ENCODE measurements at places on chromosomes 7 and 10.

GRCh38 chr10:75779276-75779675 lies 347.9 kb downstream of the LRMDA start:
- no peak for DNase-seq

GRCh38 chr7:42606193-42606905 lies 305.5 kb downstream of the C7orf25 start:
- no peak for DNase-seq

DNA sequence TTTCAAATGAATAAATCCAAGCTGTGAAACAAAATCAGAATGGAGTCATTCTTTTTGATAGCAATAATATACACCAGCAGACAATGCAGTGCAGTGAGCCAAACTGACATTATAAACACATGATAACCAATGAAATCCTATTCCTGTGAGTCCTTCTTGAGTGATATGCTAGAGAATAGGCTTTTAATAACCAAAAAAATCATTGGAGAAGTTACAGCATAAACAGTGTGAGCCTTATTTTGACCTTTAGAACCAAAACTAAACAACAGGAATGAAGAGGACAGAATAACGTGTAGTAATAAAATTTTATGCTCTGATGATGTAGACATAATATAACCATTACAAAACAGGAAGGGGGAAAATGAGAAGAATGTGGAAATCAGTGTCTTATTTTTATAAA lies 8.7 kb downstream of the HUS1 start:
- DNase-seq, result no peak

DNA sequence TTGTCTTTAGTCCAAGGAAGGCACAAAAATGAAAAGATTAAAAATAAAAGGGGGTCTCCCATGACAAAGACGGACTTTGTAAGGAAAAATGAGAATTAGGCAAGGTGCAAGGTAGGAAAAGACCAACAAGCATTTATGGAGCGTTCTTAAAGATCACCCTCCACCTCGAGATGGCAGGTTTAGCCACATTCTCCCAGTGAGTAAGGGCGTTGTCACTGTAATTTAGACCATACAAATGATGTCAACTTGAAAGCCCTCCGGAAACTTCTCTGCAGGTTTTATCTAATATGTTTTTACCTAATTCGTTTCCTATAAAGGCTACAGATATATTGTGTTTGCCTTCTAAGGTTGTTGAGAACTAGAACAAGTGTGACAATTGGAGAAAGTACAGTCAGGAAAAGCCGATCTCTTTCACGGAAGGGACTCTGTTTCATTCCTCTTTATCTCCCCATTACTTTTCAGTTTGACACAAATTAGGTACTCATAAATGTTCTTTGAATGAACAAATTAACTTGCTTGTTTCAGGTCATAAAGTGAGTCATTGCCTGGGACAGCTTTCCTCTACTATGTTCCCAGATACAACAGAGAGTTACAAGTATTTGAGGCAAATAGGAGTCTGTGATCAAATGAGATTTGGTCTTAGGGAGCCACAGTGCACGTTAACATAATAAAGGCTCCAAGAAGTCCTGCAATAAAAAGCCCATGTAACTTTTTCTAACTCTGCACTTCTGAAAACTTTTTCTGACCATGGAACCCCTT lies 102.6 kb upstream of the HABP2 start:
- no peak for DNase-seq

DNA sequence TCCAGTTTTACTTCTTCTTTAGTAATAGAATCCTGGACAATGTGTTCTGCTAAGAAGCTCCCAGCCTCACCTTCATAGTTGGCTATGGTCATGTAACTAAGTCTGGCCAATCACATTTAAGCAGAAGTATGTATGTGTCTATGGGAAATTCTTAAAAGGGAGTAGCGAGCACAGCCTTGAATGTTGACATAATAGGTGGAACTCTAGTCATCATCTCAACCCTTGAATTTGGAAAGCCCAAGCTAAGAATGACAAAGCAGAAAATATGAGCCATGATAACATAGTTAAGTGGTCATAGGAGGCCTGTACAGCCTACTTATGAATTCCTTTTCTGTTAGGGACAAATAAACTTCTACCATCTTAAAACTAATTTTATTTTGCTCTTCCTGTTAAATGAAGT lies 134.1 kb downstream of the MAGI2 start:
- DNase-seq, result no peak

DNA sequence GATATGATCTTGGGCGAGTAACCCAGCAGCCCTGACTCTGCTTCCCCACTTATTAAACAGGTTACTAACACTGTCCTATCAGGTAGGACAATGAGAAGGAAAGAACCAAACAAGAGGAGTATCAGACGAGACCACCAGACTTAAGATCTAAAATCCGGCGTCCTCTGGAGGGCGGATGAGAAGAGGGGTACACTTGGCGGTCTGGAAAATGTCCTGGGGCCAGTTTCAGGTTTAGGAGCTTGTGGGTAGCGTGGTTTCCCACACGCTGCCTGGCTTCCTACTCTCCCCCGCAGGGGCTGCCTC lies 635 bp downstream of the ZNF32 start:
- peak; percentile 55 for DNase-seq

GRCh38 chr10:3737864-3738263 lies 47.1 kb downstream of the KLF6 start:
- peak; percentile 36 for DNase-seq

DNA sequence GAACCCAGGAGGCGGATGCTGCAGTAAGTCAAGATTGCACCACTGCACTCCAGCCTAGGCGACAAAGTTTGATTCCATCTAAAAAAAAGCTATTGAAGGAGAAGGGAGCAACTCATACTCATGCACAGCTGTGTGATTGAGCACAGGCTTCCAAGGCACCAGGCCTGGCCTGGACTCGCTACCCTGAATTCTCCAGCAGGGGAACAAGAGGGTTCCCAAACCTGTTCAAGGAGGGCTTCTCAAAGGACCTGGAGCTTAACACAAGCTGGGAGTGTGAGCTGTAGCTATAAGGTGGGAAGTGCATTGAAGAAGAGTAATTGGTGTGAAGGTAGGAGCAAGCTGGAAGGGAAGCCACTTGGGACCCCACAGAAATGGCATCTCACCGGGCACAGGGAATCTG lies 15.1 kb upstream of the DDIT4 start:
- DNase-seq, result no peak

GRCh38 chr10:132504501-132505272 lies 32.9 kb upstream of the INPP5A start:
- no peak for DNase-seq

DNA sequence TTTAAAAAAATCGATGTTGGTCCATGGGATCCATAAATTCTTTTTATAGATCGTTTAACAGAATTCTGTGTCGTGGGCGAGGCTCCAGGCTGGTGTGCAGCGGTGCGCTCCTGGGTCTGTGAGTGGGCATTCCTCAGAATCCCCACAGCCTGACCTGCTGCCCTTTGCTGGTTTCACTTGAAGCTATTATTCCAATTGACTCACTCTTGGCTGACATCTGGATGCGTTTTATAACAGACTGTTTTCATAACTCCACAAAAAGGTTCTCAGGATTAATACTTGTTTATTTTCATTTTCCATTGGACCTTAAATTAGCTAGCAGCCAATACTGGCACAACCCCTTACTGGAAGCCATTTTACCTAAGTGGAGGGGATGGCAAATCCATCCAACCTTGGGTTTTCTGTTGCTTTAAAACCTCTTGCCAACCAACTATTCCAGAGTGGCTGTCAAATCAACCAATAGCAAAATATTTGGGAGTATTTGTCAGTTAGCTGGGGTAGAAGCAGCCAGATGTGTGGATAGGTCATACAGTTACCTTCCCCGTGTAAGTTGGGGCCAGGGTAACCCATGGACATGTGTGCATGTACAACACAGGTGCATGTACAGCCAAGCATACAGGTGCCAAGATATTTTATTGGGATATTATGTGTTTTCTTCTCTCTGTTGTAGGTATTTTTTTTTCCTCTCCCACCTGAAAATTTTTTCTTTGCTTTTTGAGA lies 160.7 kb upstream of the ZNF32 start:
- no peak for DNase-seq

- DNase-seq, result no peak
Measured at GRCh38 chr7:8117195-8117594, 144.8 kb downstream of the ICA1 start.

- peak; percentile 44 for DNase-seq
Measured at GRCh38 chr10:48444861-48445841, 138.7 kb downstream of the MAPK8 start.

DNA sequence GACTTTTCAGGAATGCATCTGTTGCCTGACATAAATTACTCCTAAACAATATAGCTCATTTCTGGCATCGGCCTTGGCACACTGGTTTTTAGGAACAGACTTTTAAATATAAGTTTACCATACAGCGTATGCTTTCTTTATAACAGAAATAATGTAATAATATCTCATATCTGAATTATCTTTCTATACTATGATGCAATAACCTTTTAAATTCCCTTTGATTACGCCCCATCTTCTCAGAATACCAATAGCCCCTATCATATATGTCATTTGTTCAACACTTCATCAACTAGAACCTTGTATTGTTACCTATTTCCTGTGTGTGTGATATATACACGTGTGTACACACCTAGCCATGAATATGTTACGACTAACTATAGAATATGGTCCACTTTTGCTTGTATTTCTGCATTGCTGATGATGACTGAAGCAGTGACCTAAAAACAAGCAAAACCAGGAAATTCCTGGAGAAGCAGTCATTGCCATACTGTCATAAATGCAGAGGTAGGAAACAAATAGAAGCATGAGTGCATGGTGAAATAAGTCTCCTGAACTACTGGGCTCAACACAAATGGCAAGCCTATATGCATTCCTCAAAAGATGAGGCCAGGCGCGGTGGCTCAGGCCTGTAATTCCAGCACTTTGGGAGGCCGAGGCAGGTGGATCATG lies 618.4 kb upstream of the NRP1 start:
- DNase-seq, result no peak

- DNase-seq, result no peak
Measured at GRCh38 chr10:113627836-113628235, 36.0 kb downstream of the NRAP start.

DNA sequence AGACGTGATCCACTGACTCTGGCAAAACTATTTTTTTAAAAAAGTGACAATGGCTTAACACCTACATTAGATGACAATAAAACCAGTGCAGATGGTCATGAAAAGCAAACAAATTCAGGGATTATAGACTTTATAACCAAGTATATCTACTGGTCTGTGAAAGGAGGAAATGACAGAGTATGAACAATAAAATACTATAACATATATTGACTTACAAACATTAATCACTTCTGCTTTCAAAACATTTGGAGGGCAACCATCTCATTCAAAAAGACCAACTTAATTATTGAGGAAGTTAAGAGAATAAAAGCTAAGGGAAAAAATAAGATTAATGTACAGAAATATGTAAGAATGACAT lies 34.8 kb downstream of the JMJD1C start:
- no peak for DNase-seq

- no peak for DNase-seq
Measured at GRCh38 chr10:104284846-104285245, 15.9 kb downstream of the GSTO2 start.

GRCh38 chr10:43595739-43596298 lies 10.4 kb upstream of the ZNF485 start:
- DNase-seq, result no peak

- DNase-seq, result no peak
Measured at GRCh38 chr7:38321515-38321944, 48.1 kb upstream of the TARP start.

Measured in A673 (cell line).